ENCODE measurements at places on chromosomes 3 and 15.

GRCh38 chr3:118505784-118506183 lies 528.9 kb downstream of the IGSF11 start:
- DNase-seq: no peak

GRCh38 chr3:123657111-123657510 lies 72.3 kb upstream of the HACD2 start:
- no peak for DNase-seq

DNA sequence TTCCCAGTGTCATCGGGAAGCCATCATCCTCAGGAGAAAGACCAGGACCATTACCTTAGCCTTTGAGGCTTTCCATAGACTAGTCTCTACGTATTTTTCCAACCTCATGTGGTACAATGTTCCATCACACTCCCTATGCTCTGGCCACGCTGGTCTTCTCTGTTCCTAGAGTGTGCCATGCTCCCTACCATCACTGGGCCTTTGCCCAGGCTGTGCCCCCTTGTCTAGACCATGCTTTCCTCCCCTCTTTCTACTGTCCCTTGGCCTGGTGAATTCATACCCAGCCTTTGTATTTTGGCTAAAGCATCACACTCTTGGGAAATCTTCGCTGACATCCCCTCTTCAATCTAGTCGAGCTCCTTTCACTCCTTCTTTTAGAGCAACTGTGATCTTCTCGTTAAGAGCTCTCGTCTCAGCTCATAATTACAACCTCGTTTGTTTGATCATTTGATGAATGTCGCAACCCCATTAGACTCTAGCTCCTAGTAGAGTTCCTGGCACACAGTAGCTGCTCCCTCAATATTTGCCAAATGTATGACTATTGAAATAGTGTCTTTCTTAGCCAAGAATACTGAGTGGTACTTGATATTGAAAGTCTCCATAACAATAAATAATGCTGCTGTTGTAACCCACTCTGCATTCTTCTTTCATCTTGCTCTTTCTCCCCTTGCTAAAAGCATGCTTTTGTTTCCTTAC lies 100.2 kb upstream of the FAM3D start:
- DNase-seq: no peak

DNA sequence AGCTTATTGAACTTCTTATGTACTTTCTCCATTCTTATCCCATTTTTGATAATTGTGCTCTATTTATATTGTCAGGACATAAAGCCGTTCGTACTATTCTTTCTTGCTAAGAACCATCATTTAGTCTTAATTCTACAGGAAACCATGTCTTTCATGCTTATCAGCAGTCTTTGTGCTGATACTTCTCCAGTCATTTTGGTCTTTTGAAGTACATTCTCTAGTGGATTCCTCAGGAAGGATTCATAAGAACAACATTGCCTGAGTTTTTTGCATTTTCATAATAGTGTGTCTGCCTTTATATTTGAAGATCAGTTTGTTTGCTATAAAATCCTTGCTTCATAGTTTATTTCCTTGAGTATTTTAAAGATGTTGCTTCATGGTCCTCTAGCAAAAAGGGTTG lies 126.6 kb upstream of the NEO1 start:
- no peak for DNase-seq

DNA sequence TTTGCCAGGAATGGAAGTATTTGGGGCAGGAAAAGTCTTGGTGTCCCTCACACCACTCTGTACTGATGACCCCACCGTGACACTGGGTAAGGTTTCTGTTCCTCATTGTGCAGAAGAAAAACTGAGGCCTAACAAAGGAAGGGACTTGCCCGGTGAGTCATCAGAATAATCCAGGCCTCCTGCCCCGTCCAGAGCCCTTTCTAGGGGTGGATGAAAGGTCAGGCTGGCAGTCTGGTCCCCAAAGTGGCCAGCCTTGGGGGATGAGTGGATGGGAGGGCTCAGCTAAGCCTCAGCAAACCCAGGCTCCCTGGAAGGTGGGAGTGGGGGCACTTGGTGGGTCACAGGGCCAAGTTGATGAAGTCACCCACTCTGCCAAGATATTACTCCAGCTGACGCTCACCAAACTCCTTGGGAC lies 2.3 kb upstream of the DNAH1 start:
- no peak for DNase-seq
